AG09319 (cell line): ENCODE measurements at places on chromosomes 7 and 10.

GRCh38 chr10:82691211-82691610 is 816.2 kb downstream of the NRG3 start:
- DNase-seq = no peak

DNA sequence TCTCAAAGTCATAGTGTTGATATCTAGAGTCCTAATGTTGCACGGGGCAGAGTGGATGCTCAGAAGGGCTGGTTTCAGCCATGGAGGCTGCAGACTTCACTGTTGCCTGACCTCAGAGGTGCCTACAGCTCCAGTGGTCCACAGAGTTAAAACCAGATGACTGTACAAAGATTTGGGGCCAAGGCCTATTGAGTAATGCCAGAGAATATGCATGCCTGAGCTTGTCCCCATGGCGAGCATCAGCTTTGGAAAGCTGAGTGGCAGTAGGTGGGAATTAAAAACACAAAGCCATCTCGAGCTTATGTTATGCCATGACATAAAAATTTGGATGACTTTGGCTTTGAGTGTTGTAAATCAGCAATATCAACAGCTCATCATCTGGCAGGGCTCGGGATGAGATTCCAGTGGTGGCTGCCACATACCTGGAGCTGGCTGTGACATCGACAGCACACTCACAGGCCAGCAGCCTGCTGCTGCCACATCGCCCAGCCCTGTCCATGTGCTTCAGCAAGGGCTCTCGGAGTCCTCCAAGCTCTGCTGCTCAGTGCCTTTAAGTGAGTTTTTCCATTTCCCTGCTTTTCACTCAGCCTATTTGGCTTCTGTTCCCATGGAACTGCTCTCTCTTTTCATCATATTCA is 379.6 kb downstream of the TNS3 start:
- no peak for DNase-seq

- DNase-seq = no peak
Measured at GRCh38 chr7:151438864-151439601, 908 bp downstream of the CRYGN start.

GRCh38 chr10:99172950-99173349 is 62.7 kb downstream of the HPSE2 start:
- DNase-seq = no peak

DNA sequence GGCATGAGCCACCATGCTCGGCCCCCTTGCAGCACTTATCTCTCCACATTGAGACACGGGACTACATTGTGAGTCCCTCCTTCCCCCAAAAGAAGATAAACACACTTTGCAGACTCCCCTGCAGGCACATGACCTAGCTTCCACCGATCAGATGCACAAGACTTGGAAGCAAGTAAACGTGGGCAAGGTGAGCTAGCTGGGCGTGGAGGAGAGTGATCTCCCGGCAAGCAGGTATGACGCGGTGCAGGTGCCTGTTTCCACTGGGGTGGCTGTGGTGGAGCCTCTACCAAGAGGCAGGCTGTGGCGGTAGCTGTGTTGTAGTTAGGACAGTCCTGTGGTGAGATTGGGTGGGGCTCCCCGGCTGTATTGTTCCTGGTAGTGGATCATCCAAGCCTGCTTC is 7.7 kb upstream of the COMTD1 start:
- DNase-seq = no peak

GRCh38 chr7:20228654-20229053 is 11.5 kb upstream of the MACC1 start:
- DNase-seq = no peak

DNA sequence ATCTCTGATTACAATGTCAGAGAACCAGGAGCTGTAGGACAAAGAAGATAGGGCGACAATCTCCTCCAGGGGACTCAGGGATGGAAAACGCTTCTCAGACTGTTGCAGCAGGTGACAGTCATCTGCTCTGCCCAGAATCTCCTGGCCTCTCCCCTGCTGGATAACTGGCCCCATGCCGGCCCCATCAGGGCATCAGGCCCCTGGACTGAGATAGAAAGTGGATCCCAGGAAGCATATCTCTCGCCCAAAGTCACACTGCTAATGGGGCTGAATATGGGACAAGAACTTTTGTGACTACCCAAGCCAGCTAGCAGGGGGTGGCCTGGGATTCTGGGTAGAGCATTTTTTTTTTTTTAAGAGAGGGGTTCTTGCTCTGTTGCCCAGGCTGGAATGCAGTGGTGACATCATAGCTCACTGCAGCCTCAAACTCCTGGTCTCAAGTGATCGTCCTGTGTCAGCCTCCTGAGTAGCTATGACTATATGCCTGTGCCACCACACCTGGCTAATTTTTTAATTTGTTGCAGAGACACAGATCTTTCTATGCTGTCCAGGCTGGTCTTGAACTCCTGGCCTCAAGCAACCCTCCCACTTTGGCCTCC is 20.5 kb upstream of the MLXIPL start:
- no peak for DNase-seq

DNA sequence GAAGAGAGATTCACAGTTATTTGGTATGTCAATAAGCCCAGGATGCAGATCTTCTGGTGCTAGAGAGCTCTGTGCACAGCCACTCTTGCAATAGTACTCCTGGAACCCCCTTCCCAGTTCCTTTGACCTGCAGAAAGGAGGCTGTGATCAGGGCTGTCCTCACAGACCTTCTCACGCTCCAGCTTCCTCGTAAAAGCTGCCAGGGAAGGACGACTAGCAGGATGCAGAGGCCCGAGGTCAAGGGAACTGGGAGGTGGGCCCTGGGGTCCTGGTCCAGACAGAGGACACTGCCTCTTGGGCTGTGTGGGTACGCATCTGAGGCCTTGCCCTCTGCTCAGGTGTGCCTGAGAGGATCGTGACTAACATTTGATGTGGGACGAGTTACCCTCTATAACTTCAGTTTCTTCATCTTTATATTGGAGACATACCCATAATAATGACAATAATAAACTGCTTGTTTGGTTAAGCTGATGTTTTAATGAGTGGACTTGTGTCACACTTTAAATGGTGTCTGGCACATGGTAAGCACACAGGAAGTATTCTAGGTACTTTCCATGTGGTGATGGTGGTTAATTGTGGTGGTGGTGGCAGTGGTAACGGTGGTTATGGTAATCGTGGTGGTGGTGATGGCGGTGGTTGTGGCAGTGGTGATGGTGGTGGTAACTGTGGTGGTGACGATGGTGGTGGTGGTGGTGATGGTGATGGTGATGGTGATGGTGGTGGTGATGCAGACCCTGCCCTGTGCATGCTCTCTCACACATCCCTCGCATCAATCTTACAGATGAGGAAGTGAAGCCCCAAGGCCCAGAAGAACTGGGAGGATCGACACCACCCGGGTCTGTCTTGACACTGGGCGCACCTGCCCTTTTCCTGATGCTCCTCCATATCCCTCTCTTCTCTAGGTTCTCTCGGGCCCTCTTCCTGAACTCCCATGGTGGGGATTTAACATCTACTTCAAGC is 235.2 kb upstream of the GRB10 start:
- DNase-seq = no peak

DNA sequence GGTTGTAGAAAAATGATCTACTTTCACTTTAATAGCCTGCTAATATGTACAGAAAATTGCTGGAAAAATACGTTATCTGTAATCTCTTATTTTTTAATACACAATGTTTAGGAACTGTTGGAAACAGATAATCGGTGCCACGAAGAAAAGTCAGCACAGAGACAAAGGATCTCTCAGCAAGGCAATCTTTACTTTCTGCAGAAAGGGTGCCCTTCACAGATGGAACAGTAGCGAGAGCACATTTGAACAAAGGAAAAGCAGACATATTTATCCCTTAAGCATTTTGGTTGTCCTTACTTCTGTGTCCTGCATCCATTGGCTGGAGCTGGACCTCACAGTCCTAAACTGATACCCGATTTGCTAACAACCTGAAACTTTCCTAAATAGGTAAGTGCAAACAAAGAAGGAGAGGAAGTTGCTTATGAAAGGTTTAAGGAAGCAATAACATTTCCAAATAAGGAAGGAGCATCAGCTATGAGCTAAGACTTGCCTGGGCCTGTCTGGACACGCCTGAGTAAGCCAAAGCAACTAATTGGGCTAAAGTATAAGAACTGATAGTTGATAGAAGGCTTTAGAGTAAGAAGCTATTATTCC is 640.0 kb downstream of the SH2D4B start:
- no peak for DNase-seq

- DNase-seq = no peak
Measured at GRCh38 chr10:132671228-132672154, 114.5 kb downstream of the NKX6-2 start.

GRCh38 chr10:97124211-97124610 is 61.5 kb downstream of the SLIT1 start:
- DNase-seq = no peak

DNA sequence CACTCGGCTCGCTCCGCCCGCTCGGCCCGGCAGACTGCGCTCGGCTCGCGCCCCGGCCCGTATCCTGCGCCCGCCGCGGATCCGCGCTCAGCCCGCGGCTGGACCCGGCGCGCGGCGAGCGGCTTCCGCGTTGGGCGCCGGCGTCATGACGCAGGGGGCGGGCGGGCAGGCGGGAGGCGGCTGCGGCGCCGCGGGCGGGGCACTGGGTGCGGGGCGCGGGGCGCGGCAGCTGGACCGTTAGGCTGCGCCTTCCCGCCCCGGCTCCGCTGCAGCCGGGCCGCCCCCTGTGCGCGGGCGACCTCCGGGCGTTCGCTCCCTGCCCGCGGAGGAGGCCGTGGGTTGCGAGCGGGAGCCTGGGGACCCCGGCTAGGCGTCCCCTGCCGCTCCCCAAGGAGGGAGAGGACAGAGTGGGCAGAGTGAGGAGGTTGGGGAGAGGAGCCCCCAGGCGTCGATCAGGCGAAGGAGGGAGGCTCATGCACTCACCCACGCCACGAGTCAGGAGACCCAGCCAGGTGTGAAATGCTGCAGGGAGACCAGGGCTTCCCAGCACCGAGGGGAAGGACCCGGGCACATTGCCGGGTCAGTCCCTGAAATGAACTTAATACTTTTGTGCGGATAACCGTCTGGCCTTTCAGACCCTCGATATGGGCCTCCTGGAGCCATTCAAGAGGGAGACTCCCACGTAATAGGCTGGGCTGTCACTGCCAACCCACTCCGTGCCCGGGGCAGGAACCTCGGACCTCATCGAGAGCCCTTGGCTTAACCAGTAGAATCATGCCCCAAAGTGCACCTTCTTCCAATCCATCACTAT is at the start of gene PIP4K2A:
Gene PIP4K2A, minus strand, starts transcription at position 100 of the 811 bp plus-strand sequence. CDS start 252 bp downstream, outside the sequence.
- DNase-seq = peak; percentile 38

DNA sequence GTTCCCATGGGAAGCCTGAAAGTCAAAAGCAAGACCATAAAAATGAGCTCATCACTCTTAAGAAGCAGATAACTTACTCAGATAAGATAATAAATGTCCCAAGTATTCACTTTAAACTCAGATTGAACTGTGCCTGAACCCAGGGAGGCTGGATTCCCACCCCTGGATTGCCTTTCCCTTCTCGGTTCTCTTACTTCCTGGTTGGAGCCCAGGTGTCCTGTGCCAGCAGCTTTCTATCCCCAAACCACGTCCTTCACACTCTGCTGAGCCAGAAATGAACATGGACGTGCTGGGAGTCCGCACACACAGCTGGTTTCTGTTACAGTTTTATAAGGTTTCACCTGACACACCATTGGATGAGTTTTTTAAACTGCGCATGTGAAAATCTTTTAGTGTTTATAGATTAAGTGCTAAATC is 636.2 kb upstream of the IGFBP3 start:
- DNase-seq = no peak

DNA sequence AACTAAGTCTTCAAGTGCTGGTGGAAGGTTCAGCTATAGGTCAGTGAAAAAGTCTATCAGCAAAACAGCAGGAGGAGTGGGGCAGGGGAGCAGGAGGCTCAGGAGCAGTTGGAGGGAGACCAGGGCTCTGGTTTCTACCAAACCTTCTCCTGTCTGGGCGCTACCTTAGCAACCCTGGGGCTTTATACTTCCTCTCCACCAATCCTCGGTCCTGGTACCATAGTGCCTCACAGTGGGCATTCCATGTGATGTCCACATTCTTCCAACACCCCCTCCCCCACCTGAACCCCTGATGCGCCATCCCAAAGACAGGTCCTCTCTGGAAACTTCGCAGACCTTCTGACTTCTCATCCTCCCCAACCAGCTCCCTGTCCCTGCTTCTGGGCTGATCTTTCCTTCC is 25.3 kb upstream of the ACSM6 start:
- no peak for DNase-seq

DNA sequence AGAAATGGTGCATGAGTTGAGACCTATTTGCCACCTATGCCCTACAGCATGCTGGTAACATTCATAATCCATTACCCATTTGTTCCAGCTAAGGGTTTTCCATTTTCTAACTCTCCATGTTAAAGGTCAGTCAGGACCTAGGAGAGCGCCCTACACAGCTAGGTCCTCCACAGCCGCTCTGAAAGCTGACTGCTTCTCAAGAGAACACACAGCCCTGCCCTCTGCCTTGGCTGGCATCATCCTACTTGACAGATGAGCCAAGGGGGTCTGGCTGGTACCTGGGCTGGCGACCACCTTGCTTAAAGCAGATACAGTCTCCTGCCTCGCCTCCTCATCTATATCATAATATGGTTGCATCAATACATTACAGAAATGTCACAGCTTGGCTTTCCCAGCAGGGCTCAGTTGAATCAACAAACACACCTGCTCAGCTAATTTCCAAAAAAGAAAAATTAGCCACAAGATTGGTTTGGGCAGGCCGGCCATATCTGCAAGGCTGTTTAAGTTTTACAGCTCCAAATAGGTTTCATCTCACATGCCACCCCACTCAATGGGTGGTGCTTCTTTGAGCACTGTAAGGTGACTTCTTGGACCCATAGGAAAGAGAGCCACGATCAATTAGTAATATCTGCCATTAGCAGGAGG is 17.3 kb downstream of the TLL2 start:
- no peak for DNase-seq

GRCh38 chr10:74671716-74672115 is 154.7 kb upstream of the KAT6B start:
- no peak for DNase-seq

DNA sequence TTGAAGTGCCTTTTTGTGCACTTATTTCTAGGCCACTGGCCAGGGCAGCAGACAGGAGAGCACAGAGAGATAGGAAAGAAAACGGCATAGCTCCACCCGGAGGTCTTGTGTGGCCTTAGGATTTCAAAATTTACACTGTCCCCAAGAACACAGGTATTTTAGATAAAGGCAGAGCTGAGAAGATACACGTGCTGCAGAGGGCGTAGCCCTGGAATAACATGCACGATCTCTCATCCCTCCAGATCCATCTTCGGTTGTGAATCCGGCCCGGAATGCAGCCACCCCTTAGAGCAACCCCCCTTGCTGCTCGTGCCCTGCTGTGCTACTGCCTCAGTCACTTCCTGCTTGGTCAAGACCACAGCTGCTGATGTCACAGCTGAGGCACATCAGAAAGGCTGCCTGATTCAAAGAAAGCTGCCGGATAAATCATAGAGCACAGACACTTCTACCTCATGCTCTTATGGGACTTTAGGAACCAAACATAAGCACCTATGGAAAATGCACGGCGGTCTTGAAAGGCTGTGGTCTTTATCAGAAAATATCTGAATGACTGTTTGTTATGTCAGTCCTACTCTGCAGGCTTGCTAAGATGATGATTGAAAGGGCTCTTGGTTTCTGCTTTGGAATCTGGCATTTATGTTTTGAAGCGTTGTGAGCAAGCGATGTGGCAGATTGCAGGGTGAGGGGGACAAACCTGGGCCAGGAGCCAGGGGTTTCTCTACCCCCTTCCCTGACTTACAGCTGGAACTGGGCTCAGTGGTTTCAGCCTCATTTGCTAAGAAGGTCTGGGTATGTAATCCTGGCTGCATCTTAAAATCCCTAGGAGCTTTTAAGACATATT is 152.0 kb downstream of the SVIL start:
- DNase-seq = no peak
